ENCODE measurements at places on chromosomes 12 and 14.

- DNase-seq = no peak
These were observed 54.1 kb upstream of the FERMT2 start for GRCh38 chr14:53004976-53005375.

- no peak for DNase-seq
These were observed 365 bp downstream of the ING4 start for GRCh38 chr12:6662602-6662905.

GRCh38 chr14:53670701-53671100, 285.9 kb downstream of the BMP4 start:
- no peak for DNase-seq

GRCh38 chr12:68374307-68374982, 42.3 kb upstream of the MDM1 start:
- DNase-seq = no peak
